ENCODE measurements at places on chromosomes 2 and 18. TPM values are rescaled to one million over a fixed set of nuclear protein-coding genes. Genes with fewer than 3 reads are reported as not detected.

PDE11A gene
- 0.19 TPM for polyA plus RNA-seq

ST8SIA5 gene
- polyA plus RNA-seq: 0.48 TPM

ANKRD30B gene
- 0.09 TPM for polyA plus RNA-seq

OST4 gene
- polyA plus RNA-seq: 255 TPM

PCARE gene
- polyA plus RNA-seq: 0.06 TPM

SLC23A3 gene
- 3.9 TPM for polyA plus RNA-seq

NEDD4L gene
- polyA plus RNA-seq: 81.3 TPM

CDKL4 gene
- polyA plus RNA-seq: 0.88 TPM

HRH4 gene
- polyA plus RNA-seq: 0.16 TPM

ACOXL gene
- polyA plus RNA-seq: 5.6 TPM

GALNT5 gene
- polyA plus RNA-seq: 7.1 TPM

DCC gene
- polyA plus RNA-seq: 4.5 TPM

STPG4 gene
- 0.44 TPM for polyA plus RNA-seq

EFHD1 gene
- 3.3 TPM for polyA plus RNA-seq

REG1B gene
- not detected for polyA plus RNA-seq

CYP26B1 gene
- 7.1 TPM for polyA plus RNA-seq

All from right lung (tissue), 10 donors.